ENCODE measurements at places on chromosomes 7 and 10. TPM values are rescaled to one million over a fixed set of nuclear protein-coding genes. Genes with fewer than 3 reads are reported as not detected.

- DNase-seq, result no peak
- H3K4me1 ChIP-seq, result peaks cover 4% of the 10 kb centered on the region
- no peaks in the 10 kb centered on the region for H3K36me3 ChIP-seq
- H3K4me3 ChIP-seq, result no peak overlapping the region
Observed at GRCh38 chr7:143510854-143511592, 33.4 kb downstream of the TAS2R41 start.

GRCh38 chr10:49519717-49520116 lies 19.2 kb downstream of the ERCC6 start:
- no peaks in the 10 kb centered on the region for H3K4me1 ChIP-seq
- H3K27ac ChIP-seq, result no peak overlapping the region
- no peak for DNase-seq
- H3K4me3 ChIP-seq, result no peak overlapping the region

DNA sequence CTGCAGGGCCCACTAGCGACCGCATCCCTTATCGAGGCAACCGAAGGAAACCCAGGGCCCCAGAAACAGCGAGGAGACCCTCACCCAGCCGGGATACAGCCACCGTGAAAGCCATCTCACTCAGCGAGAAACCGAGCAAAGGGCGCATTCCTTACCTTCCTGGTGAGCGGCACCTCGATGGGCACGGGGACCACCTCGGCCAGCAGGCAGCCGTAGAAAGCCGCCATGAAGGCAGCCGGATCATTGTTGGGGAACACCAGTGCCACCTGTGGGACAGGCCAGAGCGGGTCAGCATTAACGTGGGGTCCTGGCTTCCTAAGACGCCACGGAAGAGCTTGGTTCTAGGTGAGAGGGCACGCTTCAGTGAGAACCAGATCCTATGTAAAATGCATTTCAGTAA lies 263.7 kb downstream of the ZMYND11 start:
- no peaks in the 10 kb centered on the region for H3K27me3 ChIP-seq
- no peak overlapping the region for H3K4me3 ChIP-seq
- H3K27ac ChIP-seq, result no peak overlapping the region

GRCh38 chr7:141838581-141838980 lies 2.7 kb downstream of the PRSS37 start:
- H3K36me3 ChIP-seq, result no peaks in the 10 kb centered on the region
- H3K4me1 ChIP-seq, result no peaks in the 10 kb centered on the region
- H3K27ac ChIP-seq, result no peak overlapping the region
- no peak overlapping the region for H3K4me3 ChIP-seq
- no peak for DNase-seq
- H3K27me3 ChIP-seq, result no peaks in the 10 kb centered on the region

GRCh38 chr7:25662841-25663800 lies 434.8 kb upstream of the NPVF start:
- no peaks in the 10 kb centered on the region for H3K27me3 ChIP-seq
- no peaks in the 10 kb centered on the region for H3K4me1 ChIP-seq
- no peaks in the 10 kb centered on the region for H3K36me3 ChIP-seq
- H3K4me3 ChIP-seq, result no peak overlapping the region

DNA sequence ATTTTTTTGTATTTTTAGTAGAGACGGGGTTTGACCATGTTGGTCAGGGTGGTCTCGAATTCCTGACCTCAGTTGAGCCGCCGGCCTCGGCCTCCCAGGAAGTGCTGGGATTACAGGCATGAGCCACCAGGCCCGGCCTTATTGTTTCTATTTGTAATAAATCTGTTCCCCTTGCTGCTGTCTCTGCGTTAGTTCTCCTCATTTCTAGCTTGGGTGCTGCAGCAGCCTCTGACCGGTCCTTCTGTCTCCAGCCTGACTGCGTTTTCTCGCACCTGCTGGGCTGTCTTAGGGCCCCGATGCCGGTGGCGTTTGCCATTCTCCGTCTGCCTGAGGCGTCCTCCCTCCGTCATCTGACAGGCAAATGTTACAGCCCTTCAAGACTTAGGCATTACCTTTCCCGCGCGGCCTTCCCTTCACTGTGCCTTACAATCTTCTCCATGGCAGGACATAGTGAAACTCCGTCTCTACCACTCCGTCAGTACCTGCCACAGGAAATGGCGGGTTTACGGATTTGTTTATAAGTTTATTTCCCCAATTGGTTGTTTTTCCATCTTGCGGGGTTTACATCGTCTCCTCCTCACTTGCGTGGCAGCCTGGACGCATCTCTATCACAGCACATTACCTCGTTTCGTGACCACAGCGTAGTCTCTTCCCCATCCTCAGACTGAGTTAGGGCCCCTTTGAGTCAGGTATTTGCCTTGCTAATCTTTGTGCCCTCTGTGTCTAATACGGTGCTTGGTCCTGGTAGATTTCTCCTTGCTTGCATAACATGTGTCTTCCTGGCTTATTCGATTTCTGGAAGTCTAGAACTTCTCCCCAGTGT lies 2.3 kb upstream of the GIMAP8 start:
- no peak for DNase-seq
- no peak overlapping the region for H3K27ac ChIP-seq
- peaks cover 22% of the 10 kb centered on the region for H3K27me3 ChIP-seq
- H3K4me3 ChIP-seq, result no peak overlapping the region
- no peaks in the 10 kb centered on the region for H3K36me3 ChIP-seq

DNA sequence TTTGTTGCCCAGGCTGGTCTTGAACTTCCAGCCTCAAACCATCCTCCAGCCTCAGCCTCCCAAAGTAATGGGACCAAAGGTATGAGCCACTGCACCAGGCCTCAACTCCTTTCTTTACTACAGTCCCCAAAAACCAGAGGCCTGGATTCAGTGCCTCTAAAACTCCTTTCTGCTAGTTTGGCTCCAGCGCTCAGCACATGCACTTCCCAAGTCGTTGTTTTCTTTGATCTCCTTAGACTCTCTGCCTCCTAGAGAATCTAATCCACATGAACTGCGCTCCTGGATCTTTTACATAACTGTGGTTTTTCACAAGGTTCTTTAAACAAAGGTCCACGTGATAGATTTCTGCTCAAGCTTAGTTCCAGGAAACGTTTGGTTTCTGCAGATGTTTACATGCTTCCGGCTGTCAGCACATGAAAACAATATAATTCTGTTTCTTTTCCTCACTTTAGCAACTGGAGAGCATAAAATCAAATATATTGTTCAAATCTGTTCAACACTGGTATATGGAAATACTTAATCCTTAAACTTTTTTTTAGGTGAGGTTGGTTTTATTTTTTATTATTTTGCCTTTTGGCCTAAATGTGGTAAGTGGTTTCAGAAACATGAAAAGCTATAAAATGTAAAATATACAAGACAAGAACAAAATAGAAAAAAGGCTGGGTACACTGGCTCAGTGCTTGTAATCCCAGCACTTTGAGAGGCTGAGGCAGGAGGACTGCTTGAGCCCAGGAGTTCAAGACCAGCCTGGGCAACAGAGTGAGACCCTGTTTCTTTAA lies 270.5 kb upstream of the MKLN1 start:
- H3K36me3 ChIP-seq, result no peaks in the 10 kb centered on the region
- no peaks in the 10 kb centered on the region for H3K27me3 ChIP-seq
- peak; percentile 86 for DNase-seq
- H3K27ac ChIP-seq, result peak overlapping the region; percentile 78
- H3K4me3 ChIP-seq, result no peak overlapping the region
- 0 out of 2 replicates have a peak, but pooled peaks cover 2% of the 10 kb centered on the region for H3K4me1 ChIP-seq

The HMX3 gene
- not detected for total RNA-seq

The EPHA1 gene
- not detected for total RNA-seq

The CDK6 gene
- total RNA-seq, result 131 TPM
